ENCODE measurements at places on chromosomes 12 and 14.

DNA sequence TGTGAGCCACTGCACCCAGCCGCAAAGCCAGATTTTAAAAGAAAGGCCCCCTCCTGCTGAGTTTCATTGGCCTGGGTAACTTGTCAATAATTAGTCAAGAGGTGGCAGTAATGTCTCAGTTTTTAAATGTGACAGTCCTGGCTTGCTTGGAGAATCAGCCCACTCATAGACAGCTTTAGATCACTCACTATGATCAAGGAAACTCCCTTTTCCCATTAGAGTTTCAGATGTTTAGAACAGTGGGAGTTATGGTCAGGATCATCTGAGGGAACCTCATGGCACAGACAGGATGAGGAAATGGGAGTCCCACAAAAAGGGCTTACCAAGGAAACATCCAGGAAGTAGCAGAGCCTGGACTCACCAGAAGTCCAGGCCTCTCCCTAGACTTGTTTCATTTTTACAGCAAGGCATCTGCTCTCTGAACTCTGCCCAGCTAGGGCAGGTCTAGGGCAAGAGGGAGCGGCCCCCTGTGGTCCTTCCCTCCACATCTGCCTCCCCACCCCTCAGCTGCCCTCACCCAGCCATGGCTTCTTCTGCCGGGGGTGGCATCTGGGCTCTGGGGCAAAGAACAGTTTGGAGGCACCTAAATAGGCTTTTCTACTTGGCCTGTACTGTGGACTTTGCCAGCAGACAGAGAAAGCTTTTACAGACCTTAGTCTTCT is 11.2 kb downstream of the BCL2L14 start:
- no peak for DNase-seq

- no peak for DNase-seq
These were observed 8.3 kb upstream of the LRRC10 start for GRCh38 chr12:69619050-69619449.

DNA sequence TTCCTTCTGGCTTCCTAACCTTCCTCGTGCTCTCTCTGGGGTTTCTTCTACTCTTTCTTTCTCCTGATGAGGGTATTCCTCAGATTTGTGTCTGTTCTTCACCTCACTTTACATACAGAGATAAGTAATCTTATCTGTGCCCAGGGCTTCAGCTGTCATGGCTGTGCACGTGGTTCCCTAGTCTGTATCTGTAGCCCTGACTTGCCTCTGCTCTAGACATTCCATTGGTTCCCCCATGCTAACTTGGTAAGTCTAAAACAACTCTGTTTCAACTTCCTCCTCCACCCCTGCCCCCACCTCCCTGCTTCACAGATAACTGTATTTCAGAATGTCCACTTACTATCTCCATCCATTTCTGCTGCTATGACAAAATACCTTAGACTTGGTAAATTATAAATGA is 10.8 kb downstream of the DIP2B start:
- DNase-seq: no peak

GRCh38 chr12:113591480-113591974 is 119.9 kb upstream of the LHX5 start:
- DNase-seq: no peak

DNA sequence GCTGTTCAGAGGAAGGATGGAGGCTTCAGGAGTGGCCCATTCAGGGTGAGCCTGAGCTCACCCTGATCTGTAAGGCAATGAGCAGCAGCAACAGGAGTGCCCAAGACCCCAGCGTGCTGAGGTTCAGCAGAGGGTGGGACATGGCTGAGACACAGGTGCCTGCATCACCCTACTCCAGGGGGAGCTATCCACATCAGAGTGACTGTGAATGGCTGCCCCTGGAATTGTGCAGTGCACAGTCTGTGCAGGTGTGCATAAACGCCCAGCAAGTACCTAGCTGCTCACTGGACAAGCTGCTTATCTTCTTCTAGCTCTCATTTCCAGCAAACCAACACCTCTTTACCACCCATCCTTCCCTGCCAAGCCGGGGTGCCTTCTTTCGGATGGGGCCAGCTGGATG is 140.6 kb upstream of the PRMT8 start:
- no peak for DNase-seq

DNA sequence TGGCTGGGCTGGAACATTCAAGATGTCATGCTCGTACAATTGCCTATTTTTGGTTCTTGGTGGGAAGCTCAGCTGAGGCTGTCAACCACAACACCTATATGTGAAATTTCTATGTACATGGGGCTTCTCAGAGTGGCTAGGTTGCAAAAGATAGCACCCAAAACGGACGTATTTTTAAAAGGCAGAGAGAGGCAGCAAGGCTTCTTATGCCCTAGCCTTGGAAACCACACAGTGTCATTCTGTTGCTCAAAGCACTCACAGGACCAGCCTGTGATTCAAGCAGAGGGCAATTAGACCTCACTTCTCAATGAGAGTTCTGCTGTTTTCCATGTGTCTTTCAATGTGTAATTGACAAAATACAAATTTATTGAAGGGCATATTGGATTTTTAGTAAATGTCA is 134.0 kb downstream of the GXYLT1 start:
- no peak for DNase-seq

GRCh38 chr14:93938751-93939303 is 11.7 kb downstream of the FAM181A start:
- no peak for DNase-seq

DNA sequence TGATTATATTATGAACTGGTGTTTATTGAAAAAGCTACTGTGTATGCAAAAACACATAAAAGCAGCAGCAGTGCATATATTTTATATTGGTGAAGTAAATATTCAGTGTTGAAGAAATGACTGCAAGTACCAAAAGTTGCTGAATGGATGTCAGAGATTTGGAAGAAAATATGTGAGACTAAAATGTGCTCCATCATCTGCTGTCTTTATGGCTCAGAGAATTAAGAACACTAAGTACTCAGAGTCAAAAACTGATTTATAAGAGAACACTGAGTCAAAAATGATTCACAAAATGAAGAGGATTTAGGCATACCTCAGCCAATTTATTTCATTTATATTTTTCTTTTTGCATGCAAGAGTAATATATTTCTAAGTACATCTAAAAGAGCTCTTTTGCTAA is 86.3 kb upstream of the PDZRN4 start:
- DNase-seq: no peak

- DNase-seq: no peak
These were observed 15.8 kb downstream of the DTD2 start for GRCh38 chr14:31441273-31442111.

- no peak for DNase-seq
These were observed 28.5 kb downstream of the PRPF40B start for GRCh38 chr12:49651855-49652254.

- DNase-seq: no peak
These were observed 53.7 kb downstream of the SOX5 start for GRCh38 chr12:23895792-23896218.

- peak; percentile 81 for DNase-seq
These were observed 1.0 kb upstream of the SAMD4A start for GRCh38 chr14:54565785-54566409.

GRCh38 chr12:8996682-8997405 is 7.5 kb downstream of the KLRG1 start:
- no peak for DNase-seq

GRCh38 chr14:65211341-65211987 is 109.1 kb upstream of the MAX start:
- DNase-seq: no peak

DNA sequence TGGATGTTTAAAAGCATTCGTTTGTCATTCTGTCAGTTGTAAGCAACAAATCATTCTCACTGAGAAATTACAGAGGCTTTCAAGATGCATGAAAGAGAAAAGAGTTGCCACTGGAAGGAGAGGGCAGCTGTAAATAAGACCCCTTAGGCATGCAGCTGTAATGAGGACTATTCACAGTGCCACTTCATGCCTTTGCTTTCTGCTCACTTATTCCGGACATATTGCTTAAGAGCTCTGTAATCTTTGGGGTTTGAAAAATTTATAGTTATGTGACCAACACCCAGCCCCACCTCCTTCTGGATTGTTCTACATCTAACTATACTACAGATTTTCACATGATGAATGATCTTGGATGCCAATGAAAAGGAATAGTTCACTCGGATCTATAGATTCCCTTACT is 194.8 kb upstream of the DCN start:
- DNase-seq: no peak

GRCh38 chr12:4197922-4198763 is 75.4 kb upstream of the CCND2 start:
- no peak for DNase-seq
